GDM1 (cell line): ENCODE measurements at places on chromosomes 6 and 20.
A peak's percentile ranks its signal among the peaks of the same experiment; 100 is the strongest.

DNA sequence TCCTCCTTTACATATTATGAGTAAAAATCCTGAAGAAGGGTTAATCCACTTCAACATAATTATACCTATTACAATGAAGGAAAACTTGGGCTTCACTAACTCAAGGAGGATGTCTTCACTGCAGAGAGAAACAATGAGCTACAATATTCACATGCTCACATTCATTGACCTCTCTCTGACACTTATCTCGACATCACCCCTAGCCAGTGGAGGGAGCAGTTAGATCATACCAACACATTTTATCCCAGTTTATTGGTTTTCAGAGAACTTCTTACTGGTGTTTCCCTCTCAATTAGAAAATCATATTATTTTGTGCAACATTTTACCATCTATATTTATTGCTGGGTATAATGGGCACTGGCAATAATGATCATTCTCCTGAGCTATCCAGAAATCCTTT lies 646.5 kb downstream of the TENT5A start:
- DNase-seq = no peak

- no peak for DNase-seq
Observed at GRCh38 chr6:87687296-87687695, 14.7 kb downstream of the AKIRIN2 start.

DNA sequence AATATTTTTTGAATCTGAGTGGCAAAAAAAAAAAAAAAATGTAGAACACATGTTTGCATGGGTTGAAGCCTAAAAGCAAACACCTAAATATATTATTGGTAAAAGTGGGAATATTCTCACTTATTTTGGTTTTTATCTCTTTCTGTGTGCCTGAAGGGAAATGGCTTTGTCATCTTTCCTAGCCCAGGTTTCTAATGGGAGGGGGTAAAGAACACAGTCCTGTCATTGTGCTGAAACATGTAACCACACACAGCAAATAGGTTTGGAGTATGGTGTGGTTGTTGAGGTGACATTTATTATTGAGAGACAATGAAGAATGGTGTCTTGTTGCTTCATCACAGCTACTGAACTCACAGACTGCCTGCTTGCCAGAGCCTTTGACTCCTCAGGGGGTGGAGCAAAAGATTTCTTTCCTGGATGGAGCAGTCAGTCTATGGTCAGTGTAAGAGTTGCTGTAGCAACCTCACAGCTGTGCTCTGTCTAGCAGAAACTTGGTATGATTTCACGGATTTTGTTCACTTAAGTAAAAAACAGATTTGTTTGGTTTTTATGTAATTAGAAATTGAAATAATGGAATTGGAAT lies 70.2 kb downstream of the CEP57L1 start:
- no peak for DNase-seq

- DNase-seq = no peak
Observed at GRCh38 chr6:169559592-169559991, 142.2 kb downstream of the WDR27 start.

DNA sequence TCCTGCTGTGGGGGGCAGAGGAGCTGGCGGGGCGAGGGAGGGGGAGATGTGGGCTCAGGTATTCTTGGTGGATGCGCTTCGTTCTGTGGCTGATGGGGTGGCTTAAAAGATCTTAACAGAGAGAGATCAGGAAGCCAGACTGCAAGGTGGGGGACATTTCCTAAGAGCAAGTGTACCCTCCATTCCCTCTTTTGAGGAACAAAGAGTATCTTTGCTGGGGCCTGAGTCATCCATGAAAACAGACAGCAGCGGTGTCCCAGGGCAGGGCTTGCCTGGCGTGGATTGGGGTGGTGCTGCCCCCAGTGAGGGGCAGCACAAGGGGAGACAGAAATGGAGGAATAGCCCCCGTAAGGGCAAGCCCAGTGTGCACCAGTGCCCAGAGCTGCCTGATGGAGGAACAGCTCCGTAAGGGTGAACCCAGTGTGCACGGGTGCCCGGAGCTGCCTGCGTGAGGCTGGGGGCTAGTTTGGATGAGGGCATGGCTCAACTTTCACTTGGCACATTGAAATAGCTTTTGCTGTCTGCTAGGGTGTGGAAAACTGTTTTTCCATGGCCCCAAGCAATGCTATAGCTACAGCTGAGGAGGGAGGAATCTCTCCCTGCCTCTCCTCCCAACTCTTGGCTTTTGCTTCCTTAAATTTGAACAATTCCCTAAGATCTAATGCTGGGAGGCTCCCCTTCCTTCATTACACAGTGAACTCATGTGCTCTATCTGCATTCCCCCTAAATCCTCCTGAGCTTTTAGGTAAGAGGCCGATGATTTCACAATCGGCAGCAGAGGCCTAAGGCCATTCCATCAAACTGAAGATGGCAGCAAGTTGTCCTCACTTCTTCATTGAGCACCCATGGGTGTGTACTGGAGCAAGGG lies 12.9 kb downstream of the MAPK13 start:
- DNase-seq = no peak

DNA sequence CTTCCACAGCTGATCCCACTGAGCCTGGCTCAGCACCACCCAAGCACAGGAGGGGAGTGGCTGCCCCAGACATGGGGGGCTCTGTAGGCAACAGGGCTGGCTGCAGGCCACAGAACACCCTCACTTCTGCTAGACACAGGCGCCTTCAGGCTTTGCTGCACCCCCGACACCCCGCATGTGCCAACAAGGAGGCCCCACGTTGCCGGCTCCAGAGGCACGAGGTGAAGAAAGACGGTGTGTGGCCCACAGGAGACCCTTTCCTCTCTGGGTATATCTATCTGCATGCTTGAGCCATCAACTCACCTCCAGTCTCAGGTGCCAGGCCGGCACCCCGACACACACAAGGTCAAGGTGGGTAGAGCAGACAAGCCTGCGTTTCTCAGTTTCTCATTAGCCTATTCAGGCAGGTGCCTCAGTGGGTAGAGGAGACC lies 158.3 kb downstream of the DLL1 start:
- no peak for DNase-seq

DNA sequence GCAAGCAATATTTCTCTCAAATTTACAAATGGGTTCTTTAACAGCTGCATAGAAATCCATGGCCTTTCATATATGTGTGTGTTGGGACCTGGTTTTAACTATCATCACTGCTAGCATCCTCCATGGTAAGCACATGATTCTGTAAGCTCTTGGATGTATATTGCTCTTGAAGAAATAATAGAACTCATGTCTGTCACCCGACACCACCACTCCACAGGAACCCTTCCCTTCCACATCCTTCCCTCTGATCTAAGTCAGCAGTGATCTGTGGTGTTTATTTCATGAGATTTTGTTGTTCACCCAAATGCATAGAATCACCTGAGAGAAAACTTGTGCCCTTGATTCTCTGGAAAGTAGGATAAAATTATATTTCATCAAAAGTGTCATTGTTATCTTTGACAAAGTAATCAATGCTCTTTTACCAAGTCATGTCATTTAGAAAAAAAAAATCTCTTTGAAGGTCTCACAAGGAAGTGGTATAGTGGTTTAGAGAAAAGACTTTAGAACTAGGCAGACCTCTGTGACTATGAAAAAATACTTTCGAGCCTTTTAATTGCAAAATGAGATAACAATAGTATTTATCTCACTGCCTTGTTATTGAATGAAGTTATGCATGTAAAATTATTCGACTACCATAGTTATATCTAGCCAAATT lies 649.8 kb upstream of the SLC35B3 start:
- no peak for DNase-seq

DNA sequence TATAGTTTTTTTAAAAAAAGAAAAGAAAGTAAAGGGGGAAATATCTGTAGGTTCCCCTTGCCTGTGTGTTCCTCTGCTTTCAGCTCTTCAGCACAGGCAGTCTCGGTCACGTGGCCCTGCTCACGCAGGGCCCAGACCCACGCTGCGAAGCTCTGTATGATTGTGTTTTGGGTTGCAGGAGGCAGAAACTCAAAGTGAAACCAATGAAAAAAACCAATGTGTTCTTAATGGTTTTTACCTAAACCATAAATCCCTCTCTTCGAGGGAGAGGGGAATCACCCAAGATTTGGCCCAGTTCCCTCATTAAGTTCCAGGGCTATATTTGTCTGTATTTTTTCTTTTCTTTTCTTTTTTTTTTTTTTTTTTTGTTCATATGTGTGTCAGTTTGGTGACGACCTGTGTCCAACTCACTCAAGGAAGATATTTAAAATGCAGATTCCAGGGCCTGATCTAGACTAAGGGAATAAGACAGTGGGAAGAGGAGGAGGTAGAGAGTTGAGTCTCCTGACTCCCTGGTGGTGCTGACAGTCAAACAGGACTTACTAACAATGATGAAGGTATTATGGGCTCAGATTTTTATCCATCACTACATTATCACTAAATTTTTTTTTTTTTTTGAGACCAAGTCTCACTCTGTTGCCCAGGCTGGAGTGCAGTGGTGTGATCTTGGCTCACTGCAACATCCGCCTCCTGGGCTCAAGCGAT lies 33.8 kb upstream of the RREB1 start:
- no peak for DNase-seq

- no peak for DNase-seq
Observed at GRCh38 chr6:22886650-22887581, 317.6 kb downstream of the HDGFL1 start.

- no peak for DNase-seq
Observed at GRCh38 chr6:111973118-111973761, 80.7 kb upstream of the CCN6 start.

DNA sequence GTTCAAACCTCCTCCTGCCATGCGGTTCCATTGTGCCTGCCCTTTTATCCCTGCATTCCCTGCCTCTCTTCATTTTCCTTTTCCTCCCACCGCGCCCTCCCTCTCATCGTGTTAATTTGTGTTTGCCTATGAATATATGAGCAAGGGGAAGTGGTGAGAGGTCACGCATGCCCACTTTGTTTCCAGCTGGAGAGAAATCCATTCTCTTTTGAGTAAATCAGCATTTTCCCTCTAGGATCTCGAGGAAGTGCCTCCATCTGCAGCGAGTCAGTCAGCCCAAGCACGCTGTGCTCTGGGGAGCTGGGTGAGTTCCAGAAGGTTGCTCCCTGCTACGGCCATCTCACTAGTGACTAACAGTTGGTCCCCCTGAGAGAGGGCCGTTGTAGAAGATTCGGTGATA lies 42.9 kb downstream of the CDH26 start:
- no peak for DNase-seq

DNA sequence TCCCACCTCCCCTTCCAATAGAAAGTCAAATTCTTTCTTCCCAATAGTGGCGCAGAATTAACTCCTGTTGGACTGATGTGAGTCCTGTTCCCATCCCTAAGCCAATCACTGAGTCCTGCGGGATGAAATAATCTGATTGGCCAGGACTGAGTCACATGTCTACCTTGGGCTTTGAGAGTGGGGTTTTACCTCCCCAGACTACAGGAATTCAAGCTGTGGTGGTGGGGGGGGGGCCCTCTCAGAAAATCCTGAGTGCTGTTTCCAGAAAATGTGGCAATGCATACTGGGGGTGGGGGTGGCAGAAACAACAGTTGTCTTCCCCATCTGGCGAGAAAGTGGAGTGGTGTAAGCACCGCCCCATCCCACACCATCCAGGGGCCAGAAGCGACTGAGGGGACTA lies 65.7 kb downstream of the CTCFL start:
- DNase-seq = no peak

- peak; percentile 39 for DNase-seq
Observed at GRCh38 chr6:143536461-143536865, 24.9 kb upstream of the FUCA2 start.

DNA sequence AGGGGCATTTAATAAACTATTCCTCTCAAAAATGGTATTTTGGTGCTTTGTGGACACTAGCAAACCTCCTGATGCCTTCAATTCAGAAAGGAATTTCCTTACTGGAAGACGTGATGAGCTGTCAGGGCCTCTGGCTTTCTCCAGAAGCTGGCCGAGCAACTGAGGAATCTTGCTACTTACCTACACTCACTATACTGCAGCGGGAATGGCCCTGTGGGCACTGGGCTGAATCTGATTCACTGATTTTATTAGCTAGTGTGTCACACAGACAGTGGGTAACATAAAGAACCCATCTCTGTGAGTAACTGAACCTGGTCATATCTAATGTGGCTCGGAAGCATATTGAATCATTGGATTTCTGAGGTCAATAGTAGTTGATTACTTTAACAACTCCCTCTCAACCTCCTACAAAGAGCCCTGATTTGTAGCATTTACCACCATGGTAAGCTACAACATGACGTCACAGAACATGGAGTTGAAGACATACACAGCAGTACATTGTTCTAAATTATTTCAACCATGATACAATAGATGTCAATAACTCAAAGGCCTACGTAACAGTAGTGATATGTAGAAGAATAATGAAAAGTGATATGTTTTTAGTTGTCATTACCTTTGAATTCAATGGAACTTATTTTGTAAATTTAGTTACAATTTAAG lies 232.1 kb downstream of the SYNE1 start:
- no peak for DNase-seq

GRCh38 chr6:31110825-31111582 lies 1.4 kb downstream of the C6orf15 start:
- DNase-seq = no peak

DNA sequence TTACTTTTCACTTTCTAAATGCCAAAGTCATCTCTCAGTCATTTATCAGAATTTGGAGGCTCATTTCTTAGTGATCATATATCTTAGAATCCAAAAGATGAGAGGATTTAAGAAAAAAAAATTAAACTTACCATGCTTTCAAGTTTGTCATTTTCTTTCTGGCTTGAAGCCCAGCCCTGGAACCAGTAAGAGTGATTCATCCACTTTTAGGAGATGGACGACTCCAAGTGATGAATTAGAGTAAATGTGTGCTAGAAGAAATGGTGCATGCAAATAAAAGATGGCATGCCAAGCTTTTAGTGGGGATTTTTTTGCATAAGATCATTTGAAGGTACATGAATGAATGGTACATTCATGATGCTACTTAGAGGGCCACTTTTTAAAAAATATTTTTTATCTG lies 20.1 kb downstream of the PLCB1 start:
- no peak for DNase-seq

DNA sequence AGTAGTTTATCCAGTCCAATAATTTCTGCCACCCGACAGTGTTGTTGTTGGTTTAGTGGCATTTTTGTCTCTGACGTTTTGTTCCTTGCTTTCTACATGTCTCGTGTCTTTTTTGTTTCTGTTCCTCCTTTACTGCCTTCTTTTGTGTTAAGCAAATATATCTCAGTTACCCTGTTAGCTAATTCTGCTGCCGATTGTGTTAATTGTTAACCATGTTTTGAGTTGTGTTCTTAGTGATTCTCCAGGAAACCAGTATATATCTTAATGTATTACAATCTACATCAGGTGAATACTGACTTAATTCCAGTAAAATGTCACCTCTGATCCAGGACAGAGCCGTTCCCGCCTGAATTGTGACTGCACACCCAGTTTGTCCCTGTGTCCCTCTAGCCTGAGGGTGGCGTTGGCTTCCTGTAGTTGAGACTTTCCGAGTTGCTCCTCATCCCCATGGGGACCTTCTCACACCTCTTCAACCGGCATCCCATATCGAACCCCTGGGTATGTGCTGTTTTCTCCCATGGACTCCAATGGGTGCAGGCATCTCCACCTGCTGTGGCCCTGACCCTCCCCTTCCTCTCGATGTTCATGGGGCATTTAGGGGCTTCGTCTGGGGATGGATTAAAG lies 35.8 kb upstream of the BHLHE23 start:
- DNase-seq = no peak
